NCI-H1930 (cell line): ENCODE measurements at places on chromosomes 3 and 15.

DNA sequence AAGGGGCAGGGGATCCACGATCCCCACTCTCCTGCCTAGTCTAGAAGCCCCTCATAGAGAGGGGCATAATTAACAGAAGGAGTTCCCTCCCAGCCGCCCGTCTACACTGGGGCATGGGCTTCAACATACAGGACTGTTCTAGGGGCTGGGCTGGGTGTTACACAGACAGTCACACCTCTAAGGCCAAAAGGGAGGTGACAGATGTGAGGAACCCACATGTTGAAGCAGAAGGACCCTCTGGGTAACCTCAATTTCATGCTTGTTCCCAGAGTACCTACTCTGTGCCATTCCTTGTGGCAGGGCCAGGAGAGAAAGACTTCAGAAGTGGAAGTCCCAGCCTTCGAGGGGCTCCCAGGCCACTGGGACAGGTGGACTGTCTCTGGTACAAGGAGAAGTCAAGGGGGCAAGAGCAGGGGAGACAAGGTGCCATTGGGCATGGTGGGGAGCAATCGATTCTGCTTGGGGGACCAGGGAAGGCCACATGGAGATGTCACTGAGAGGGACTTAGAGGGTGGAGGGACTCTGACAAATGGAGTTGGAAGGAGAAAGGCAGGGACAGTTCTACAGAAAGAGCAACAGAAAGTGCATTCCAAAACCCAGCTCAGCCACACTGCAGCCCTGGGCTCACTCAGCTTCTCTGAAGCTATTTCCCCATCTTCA lies 71.3 kb downstream of the CPN2 start:
- DNase-seq = no peak

GRCh38 chr3:58013973-58014649 lies 5.9 kb downstream of the FLNB start:
- no peak for DNase-seq

DNA sequence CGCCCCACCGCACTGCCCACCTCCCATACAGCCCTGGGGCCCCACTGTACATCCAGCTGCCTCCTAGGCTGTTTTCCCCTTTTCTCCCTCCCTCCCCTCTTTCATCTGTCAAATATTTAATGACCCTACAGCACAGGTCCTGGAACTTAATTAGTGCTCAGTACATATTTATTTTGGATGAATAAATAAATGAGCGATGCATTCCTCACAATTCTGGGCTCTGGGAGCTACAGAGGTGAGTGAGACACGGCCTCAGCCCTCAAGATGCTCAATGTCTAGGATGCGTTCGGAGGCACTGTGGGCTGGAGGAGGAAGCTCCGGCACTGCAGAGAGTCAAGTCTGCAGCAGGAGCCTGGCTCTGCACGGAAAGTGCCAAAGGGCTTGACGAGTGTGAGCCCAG lies 175.0 kb downstream of the FAM43A start:
- no peak for DNase-seq

- no peak for DNase-seq
These were observed 70.0 kb upstream of the HEG1 start for GRCh38 chr3:125125821-125126245.

GRCh38 chr15:70356919-70357318 lies 259.2 kb upstream of the TLE3 start:
- DNase-seq = no peak

DNA sequence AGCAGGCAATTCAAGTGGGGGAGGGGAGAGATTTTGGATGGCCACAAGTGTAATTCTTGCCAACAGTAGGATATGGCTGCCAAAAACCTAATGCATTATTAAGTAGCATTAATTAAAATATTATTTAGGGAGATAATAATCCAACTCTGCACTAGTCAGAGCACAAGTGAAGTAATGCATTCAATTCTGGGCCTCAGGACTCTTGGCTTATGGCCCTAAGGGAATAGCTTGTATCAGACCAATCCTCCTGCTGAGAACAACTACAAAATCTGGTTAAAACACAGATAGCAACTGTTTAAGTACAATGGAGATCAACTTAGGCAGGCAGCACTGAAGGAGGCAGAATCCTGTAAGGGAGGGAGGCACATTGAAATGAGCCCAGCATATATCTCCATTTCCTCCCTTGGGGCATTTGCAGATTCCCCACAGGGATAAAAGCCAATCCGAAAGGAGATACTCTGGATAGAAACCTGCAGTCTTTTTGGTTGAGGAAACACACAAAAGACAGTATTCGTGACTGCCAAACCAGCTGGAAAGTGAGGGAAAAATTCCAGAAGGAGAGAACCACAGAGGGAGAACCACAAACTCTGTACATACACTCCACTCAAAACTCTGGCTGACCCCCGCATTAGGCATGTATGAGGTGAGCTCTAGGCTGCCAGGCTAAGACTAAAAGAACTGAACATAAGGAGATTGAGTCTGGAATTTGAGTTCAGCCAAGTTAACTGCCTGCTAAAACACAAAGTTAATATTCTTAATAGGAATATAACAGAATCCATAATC lies 57.4 kb downstream of the ETFA start:
- no peak for DNase-seq

- DNase-seq = no peak
These were observed 19.2 kb downstream of the PXYLP1 start for GRCh38 chr3:141250828-141251227.

DNA sequence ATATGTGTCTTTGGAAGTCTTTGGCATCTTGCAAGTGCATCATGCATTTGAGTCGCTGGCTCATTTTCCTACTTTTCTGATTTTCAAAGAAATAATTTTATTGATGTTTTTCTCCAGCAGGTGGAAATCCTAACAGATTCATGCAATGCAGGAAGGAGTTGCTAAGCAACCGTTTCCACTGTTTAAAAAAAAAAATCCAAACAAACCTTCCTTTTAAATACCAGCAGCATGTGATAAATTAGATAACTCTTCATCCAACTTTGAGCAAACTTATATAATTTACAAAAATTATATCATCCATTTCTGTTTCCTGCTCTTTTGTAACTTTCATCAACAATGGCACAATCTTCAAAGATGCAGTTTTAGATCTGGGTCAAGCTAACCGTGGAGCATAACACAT lies 364.1 kb downstream of the MFSD1 start:
- DNase-seq = no peak

GRCh38 chr3:79246875-79247724 lies 520.7 kb downstream of the ROBO1 start:
- no peak for DNase-seq

DNA sequence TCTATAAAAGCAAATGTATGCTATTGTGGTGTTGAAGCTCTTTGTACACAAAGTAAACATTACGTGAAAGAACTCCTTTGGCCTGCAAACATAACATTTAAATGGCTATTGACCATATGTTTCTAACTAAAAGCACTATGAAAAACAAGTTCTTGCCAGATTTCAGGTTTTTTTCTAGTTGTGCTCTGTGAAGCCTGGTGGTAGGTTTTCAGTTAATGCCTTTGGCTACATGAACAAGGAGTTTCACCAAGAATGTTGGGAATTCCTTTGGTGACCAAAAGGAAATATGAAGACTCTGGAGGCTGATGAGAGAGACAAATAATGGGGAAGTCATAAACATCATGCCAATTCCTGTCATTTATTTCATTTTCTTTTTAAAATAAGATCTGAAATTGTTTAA lies 66.0 kb downstream of the RBMS3 start:
- no peak for DNase-seq

GRCh38 chr15:67303490-67304363 lies 49.1 kb downstream of the IQCH start:
- DNase-seq = no peak

DNA sequence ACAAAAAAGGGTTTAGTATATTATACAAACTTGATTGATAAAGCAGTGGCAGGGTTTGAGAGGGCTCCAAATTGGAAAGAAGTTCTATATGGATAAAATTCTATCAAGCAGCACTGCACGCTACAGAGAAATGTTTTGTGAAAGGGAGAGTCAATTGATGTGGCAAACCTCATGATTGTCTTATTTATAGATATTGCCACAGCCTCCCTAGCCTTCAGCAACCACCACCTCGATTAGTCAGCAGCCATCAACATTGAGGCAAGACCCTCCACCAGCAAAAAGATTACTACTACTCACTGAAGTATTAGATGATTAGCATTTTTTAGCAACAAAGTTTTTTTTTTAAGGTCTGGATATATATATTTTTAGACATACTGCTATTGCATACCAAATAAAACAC lies 296.7 kb downstream of the CHST2 start:
- no peak for DNase-seq

- DNase-seq = no peak
These were observed 420.8 kb downstream of the EPHA6 start for GRCh38 chr3:97235179-97235578.

DNA sequence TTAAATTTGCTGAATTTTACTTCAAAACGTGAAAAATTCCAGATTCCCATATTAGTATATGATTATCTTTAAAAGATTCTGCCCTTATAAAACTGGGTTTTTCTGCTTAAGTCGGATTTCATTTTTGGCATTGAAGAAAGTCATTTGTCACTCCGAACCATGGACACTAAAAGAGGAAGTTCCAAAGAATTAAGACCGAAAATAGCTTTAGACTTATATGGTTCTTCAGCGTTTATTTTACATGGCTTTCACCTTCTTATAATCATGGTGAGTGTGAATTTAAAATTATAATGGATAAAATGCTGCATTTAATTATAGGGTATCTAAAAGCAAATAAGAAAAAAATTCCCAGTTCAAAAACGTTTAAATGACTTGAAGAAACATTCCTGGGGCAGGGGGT lies 1.0 kb downstream of the C3orf38 start:
- no peak for DNase-seq

DNA sequence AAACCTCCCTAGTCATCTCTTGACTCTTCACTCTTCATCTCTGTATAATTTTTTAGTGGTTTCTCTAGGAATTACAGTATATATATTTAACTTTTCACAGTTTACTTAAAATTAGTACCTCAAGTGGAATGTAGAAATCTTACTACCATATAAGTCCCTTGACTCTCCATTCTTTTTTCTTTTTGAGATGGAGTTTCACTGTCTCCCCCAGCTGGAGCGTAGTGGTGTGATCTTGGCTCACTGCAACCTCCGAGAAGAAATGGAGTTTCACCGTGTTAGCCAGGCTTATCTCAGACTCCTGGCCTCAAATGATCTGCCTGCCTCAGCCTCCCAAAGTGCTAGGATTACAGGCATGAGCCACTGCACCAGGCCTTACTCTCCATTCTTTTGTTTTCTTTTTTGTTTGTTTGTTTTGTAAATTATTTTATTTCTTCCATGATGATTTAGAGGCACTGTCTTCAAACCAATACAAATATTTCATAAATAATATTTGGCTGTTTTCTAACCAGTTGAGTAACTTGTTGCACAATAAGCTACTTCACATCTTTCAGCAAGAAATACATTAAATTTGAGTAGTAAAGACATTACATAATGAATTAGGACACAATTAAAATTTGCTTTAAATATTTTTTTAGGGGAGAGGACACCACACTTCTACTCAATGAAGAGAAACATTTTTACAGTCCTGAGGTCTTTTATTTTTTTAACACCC lies 144.8 kb downstream of the RBPMS2 start:
- no peak for DNase-seq

DNA sequence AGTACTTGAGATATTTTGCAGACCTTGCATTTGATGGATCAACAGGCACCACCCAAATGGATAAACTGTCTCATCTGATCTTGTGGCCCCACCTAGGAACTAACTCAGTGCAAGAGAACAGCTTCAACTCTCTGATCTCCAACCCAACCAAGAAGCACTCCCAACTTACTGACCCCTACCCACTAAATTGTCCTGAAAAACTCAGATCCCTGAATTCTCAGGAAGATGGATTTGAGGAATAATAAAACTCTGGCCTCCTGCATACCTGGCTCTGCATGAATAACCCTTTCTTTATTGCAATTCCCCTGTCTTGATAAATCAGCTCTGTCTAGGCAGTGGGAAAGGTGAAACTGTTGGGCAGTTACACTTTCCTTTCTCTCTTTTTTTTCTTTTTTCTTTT lies 247.9 kb downstream of the ZPLD1 start:
- no peak for DNase-seq

GRCh38 chr15:98689431-98689861 lies 41.1 kb downstream of the IGF1R start:
- no peak for DNase-seq
